SJSA1 (cell line): ENCODE measurements at places on chromosomes 2 and 18.

DNA sequence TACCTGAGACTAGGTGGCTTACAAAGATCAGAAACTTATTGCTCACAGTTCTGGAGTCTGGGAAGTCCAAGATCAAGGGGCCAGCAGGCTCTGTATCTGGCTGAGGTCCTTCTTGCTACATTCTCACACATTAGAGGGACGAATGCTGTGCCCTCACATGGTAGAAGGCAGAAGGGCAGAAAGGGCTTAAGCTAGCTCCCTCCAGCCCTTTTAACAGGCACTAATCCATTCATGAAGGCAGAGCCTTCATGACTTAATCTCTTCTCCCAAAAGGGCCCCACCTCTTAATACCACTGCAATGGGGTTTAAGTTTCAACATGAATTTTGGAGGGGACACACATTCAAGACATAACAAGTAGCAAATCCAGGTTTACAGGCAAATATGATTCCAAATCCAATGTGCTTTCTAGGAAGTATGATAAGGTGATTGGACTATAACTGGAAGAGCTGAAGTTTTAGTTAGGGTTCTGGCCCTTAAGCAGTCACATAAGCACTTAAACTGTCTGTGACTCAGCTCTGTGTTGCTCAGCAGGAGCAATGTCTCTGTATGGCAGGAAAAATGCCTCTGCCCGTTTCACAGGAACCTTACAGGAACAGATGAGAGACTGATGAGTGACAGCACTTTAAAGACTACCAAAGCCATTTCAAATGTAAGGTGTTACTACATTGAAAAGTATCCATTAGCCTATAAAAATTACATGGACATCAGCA lies 119.6 kb upstream of the PTPRM start:
- no peak for DNase-seq

GRCh38 chr2:169683425-169684134 lies 10.6 kb downstream of the CFAP210 start:
- DNase-seq = no peak

DNA sequence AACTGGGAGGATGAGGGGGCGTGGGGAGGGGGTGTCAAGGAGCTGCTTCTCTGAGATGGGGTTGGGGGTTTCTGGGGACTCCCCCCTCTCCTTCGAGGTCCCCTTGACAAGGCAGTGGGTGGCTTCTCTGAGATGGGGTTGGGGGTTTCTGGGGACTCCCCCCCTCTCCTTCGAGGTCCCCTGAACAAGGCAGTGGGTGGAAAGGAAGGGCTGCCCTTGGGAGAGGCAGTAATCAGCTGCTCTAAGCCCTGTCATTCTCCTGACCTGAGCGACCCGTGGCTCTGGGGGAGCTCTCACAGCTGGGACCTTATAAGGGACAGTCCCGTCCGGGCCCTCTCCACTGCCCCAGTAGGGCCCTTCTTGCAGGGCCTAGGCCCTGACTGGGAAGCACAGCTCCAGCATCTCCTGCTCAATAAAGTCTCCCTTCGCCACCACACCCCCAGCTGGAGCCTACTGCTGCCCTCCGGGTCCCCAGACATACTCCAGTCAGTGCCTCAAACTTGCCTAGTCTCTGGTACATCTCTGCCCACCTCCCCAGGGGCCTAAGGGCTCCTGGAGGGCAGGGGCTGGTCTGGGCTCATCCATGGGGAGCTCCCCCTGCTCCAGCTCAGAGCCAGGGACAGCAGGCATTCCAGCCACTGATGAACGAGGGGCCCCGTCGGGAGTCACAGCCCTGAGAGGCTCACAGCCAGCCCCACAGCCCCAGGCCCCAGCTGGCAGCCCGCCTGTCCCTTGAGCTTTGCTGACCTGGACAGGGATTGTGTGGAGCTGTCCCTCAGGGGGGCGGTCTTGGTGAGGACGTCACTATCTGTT lies 2.8 kb downstream of the GAREM2 start:
- no peak for DNase-seq

- DNase-seq = no peak
Measured at GRCh38 chr2:10165282-10165681, 42.7 kb downstream of the RRM2 start.

GRCh38 chr2:864501-865106 lies 86.0 kb upstream of the SNTG2 start:
- DNase-seq = no peak

- DNase-seq = no peak
Measured at GRCh38 chr2:74930811-74931486, 27.5 kb upstream of the POLE4 start.

DNA sequence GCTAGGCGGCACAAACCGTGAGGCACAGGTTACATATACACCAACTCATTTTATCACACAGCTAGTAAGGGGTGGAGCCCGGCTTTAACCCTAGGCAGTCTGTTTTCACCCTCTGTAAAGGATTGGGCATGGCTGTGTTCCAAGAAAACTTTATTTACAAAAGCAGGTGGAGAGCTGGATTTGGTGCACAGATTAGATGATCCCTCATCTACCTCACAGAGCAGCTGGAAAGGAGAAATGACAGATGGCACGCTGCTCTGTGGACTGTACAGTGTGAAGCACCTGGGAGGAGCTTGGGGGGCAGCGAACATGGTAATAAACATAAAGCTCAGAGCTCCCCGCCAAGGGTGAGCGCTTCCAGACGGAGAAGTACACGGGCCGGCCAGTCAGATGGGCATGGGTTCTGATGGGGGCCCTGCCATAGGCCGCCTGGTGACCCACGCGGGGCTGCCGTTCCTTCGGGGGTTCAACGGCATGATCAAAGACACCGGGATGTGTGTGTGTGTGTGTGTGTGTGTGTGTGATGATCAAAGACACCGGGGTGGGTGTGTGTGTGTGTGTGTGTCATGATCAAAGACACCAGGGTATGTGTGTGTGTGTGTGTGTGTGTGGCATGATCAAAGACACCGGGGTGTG lies 862 bp upstream of the TMEM177 start:
- no peak for DNase-seq
